CD4-positive, alpha-beta T cell treated with Interleukin-17A for 1 hour (primary cell): ENCODE measurements at places on chromosomes 16 and 17.

DNA sequence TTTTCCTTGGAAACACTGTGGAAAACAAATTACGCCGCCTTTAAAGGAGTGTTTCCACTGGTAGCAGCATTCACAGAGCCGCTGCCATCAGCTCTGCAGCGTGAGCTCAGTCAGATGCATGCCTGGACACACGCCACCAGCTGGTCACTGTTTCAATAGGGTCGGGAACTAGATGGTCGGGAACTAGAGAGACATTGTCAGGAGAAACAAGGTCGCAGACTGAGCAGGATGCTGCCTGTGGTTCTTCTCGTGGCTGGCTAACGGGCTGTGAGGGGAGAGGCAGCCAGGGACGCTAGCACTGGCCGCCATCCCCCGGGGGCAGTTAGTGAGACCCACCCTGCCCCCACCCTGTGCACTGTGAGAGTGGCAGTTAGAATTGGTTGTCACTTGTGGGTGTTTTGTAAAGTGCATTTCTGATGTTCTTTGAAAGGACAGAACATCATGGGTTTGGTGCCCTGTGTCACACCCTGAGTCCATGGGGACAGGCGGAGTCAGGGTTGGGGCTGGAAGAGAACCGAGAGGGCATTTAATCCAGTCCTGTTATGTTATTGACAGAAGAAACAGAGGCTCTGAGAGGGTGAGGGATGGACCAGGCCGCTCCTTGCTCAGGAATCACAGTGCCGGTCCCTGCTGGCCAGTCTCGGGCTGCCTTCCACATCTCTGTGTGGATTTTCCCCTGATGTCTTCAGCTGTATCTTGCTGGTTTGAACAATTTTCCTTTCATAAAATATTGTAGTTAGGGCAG lies 86.3 kb downstream of the SPECC1 start:
- no peak for DNase-seq

DNA sequence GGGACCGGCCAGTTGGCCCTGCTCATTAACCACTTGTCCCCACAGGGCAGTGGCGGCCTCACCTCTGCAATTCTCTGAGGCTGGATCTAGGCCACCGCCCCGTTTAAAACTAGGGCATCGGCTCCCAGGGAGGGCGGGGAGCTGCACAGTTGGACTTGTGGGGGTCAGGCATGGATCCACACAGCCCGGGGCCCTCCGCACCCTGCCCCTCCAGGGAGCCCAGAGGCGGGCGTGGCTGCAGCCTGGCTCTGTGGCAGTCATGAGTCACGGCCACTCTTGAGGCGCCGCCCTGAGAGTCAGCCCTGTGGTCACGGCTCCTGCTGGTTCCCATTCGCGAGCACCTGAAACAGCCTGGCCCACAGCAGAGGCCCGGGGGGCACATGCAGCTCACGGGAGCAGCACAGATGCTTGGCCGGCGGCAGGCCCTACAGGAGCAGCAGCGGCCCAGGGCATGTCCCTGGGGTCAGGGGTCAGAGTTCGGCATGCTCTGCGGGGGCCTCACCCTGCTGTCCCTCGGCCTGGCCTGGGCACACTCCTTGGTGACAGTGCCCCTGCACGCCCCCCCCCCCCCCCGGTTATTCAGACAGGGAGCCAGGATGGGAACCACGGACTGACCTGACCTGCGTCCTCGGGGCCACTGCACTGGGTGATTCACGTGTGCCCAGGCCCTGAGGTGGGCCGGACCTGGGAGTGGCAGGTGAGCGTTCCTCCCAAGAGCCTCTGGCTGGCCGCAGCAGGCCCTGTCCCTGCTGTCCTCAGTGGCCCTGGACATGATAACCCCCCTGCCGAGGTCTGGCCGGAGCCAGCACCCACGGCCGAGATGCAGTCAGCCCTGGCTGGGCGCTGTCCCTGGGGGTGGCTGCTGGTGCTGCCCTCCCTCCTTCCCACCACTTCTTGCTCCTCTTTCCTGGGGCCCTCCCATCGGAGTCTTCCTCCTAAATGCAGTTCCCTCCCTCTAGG lies 8.2 kb downstream of the CAPN15 start:
- no peak for DNase-seq

DNA sequence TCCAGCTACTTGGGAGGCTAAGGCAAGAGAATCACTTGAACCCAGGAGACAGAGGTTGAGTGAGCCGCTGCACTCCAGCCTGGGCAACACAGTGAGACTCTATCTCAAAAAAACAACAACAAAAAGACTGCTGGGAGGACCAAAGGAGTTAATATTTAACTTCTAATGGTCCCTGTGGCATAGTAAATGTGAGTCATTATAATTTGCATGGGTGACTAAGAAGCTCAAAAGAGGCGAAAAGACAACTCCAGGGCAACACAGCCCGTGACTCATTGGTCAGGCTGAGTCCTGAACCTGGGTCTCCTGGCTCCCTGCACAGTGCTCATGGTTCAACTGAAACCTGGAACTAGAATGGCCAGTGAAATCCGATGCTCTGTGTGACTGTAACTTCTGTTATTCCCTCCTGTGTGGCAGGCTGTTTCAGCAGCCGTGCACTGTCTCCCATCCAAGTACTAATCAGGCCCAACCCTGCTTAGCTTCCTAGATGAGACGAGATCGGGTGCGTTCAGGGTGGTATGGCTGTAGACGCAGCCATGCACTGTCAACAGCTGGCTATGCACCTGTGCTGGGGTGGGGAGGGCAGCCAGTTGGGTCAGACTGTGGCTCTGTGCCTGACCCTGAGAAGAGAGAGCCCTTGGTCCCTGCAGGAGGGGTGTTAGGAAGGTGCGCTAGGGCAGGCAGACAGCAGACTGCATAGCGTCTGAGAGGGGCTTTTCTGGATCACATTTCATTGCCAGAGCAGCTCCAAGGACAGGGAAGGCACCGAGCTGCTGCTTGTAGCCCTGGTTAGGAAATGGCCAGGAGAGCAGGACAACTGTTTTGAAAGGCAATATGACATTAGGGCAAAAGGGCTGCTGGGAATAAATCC lies 14.5 kb upstream of the GPRC5C start:
- DNase-seq = no peak

DNA sequence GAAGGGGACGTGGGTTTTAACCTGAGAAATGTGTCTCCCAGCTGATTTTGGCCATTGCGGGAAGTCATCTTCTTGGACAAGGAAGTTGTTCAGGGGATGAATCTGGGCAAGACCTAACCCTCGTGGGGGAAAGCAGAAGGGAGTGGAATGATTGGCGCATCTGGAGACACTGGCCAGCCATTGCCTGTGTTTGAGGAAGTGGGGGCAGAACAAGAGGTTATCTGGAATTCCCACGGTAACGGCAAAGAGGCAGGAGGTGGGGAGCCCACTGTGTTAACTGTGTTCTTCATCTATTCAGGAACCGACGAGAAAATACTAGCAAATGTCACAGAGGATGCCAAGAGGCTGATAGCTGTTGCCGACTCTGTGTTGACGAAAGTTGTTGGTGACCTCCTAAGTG lies 66.9 kb downstream of the RNF213 start:
- no peak for DNase-seq

GRCh38 chr17:41793784-41794539 lies 7.5 kb upstream of the JUP start:
- no peak for DNase-seq

DNA sequence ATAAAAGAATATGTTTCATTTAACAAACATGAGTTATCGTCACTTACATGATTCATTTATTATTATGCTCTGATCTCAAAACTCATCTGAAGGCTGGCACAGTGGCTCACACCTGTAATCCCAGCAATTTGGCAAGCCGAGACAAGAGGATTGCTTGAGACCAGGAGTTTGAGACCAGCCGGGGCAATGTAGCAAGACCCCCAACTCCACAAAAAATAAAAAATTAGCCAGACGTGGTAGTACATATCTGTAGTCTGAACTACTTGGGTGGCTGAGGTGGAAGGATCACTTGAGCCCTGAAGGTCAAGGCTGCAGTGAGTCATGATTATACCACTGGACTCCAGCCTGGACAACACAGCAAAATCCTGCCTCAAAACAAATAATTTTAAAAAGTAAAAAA lies 16.0 kb downstream of the APPBP2 start:
- no peak for DNase-seq

DNA sequence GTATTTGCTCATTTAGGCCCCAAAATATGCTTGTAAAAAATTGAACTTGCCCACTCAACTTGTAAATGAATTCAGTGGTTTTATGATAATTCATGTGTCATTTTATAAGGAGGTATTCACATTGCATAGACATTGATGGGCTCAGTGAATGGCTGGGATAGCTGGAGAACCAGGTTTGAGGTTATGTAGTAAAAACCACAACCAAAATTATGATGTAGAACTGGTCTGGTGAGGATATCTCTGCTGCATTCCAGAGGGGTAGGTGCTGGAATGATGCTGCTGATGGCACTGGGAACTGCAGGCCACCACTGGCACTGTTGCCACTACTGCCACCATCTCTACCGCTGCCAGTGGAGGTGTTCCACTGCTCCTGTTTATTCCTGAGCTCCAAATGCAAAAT lies 21.5 kb upstream of the RABEP1 start:
- DNase-seq = no peak

GRCh38 chr17:74842146-74842598 lies 17.5 kb downstream of the GRIN2C start:
- DNase-seq = no peak

DNA sequence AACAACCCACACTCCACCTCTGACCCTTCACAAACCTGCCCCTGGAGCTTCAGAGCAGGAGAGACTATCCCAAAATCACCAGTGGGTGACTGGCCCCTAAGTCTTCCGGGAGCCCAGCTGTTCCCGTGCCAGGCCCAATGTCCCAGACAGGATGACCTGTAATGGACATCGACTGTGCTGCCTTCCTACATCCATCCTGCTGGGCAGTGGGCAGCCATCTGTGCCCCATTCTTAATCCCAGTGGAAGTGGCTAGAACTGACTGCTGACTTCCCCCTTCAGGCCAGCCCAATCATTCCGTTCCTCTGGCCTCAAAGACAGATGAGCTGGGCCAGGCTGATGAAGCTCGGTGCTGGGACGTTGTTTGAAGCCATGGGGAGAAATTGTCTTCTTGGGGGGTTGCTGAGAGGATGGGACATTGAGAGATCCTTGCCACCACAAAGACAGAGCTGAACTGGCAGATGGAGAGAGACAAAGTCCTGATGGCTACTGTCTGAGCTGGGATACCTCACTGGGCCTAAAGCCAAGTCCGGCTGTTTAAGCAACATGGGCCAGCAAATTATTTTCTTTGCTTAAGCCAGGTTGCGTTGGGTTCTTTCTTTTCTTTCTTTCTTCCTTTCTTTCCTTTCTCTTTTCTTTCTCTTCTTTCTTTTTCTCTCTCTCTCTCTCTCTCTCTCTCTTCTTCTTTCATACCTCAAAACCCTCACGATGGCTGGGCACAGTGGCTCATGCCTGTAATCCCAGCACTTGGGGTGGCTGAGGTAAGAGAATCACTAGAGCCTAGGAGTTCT lies 17.9 kb upstream of the ALOX15B start:
- DNase-seq = no peak
